ENCODE measurements at places on chromosomes 7 and 10.

DNA sequence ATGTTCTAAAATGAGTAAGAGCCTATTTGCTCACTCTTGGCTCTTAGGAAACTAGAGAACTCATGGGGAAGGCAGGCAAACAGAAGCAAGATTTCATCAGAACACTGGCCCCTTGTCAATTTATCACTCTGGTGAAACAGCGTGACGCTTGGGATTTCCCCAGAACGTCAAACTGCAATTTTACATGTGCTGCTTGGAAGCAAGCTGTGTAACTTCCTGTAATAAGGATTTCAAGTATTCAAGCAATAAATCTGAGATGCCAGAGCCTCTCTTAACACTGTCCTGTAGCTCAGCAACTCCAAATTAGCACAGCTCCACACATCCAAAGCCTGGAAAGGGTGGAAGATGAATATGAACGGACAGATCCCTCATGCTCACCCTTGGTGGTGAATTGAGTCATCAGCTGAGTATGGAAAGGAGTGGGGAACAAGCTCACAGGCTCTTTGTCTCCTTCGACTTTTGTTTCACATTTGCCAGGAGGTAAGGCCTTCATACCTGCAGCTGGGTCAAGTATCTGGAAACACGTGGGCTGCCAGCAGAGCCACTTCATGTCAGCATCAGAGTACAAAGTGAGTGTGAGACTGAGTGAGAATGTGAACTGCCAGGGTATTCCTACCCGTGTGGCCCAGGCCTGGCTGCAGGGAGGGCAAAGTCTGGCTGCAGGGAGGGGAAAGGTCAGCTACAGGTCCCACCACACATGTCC lies 140.4 kb upstream of the NAMPT start:
- DNase-seq = no peak
- no peaks in the 10 kb centered on the region for H3K27me3 ChIP-seq
- H3K36me3 ChIP-seq = no peaks in the 10 kb centered on the region
- H3K4me1 ChIP-seq = no peaks in the 10 kb centered on the region
- H3K4me3 ChIP-seq = no peak overlapping the region

DNA sequence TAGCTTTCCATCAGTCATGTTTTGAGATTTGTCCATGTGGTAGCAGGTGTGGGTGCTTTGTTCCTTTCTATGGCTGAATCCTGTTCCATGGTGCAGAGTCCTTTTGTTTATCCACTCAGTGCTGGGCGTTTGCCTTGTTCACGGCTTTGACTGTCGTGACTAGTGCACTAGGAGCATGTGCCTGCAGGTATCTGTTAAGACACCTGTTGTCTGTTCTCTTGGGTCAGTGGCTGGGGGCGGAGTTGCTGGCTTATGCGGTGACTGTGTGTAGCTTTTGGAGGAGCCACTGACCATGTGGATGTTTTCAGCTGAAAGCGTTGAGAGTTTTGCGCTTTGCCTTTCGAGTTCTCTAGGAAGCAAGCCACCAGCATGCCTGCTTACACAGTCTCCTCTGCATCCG lies 573.1 kb upstream of the FOXK1 start:
- H3K4me3 ChIP-seq = no peak overlapping the region
- no peaks in the 10 kb centered on the region for H3K4me1 ChIP-seq
- DNase-seq = no peak
- H3K27me3 ChIP-seq = no peaks in the 10 kb centered on the region

DNA sequence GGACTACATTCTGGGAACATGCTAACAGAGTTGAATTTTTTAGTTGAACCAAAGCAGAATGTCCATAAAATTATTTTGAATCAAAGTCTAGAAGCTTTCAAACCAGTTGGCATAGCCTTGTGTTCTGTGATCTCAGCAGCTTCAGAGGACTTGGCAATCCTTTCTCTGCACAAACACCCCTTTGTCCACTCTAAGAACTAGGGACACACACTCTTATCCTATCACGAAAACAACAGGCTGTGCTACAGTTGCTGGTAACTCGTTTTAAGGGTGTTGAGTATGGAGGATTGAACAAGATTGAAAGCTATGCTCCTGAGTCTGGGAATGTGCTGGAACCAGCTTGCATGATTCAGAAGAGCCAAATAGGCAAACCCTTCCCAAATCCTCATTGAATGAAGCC lies 76.4 kb upstream of the PRSS58 start:
- no peak overlapping the region for H3K27ac ChIP-seq
- no peak overlapping the region for H3K4me3 ChIP-seq
- DNase-seq = no peak
- H3K36me3 ChIP-seq = no peaks in the 10 kb centered on the region

GRCh38 chr7:28466341-28466740 lies 54.0 kb downstream of the CREB5 start:
- H3K4me1 ChIP-seq = no peaks in the 10 kb centered on the region
- H3K27me3 ChIP-seq = no peaks in the 10 kb centered on the region
- H3K36me3 ChIP-seq = no peaks in the 10 kb centered on the region

DNA sequence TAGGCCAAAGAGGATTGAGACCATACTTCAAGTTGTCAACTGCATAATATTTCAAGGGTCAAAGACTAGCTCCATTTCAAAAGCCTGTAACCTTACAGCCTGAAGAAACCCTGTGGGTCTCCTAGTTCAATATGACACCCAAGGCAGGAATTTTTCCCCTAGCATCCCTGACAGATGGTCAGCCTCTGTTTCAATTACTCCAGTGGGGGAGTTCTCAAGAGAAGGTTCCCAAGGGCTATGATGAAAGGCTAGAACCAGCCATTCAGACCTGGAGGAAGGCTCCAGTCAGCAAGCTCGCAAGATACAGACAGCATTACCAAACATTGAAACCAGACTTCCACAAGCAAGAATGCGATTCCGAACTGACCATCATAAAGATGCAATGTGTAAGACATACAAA lies 1.6 kb downstream of the HTR7 start:
- no peaks in the 10 kb centered on the region for H3K4me1 ChIP-seq
- H3K36me3 ChIP-seq = no peaks in the 10 kb centered on the region
- H3K27ac ChIP-seq = no peak overlapping the region
- peaks cover 42% of the 10 kb centered on the region for H3K27me3 ChIP-seq
- no peak for DNase-seq

- H3K36me3 ChIP-seq = peaks cover 35% of the 10 kb centered on the region
- H3K4me3 ChIP-seq = no peak overlapping the region
- H3K4me1 ChIP-seq = peaks cover 16% of the 10 kb centered on the region
- peak overlapping the region; percentile 63 for H3K27ac ChIP-seq
- peak; percentile 62 for DNase-seq
Measured at GRCh38 chr7:129831424-129832058, 121.2 kb downstream of the UBE2H start.

DNA sequence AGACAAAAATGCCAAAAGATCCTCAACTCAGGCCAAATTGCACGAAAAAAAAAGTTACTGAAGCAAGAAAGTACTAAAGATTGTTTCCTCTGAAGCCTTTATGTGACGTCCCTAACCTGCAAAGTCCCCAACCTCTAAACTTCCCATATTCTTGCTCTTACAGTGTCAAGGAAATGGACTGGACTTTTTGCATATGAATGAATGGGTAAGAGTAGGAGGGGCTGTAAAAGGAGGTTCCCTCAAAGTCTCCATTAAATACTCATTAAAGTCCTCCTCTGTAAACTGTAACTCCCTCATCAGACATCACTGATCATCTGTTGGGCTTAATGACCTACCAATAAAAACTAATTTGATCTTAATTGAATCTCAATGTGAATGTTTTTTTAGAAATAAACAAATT lies 164.8 kb upstream of the STEAP1 start:
- H3K27me3 ChIP-seq = no peaks in the 10 kb centered on the region
- no peak overlapping the region for H3K4me3 ChIP-seq
- no peaks in the 10 kb centered on the region for H3K36me3 ChIP-seq
- H3K4me1 ChIP-seq = no peaks in the 10 kb centered on the region
- no peak overlapping the region for H3K27ac ChIP-seq

DNA sequence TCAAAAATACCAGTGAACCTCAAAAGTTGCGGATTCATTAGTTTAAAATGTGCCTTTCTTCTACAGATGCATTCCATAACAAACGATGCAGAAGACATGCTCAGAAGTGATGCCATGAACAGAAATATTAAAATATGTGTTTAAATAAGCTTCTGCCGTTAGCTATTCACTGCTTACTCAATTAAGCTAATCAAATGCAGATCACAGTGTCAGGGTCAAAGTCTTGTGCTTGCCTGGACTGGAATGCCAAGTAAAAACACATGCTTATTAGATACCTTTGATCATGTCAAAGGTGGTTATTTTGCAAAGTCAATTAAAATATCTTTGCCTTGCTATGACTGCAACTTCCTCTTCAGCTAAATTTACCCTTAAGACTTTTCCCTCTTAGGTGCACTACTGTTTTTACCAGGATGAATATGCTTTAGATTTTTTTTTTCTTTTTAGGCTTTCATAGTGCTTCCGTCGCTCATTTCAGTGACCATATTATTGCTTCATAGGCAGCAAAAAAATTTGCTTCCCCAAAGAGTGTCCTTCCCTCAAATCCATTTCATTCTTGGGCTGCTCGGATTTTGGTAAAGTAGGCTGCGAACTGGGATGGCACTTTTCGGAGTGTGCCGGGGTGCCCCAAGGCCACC lies 905 bp downstream of the ASB13 start:
- H3K27me3 ChIP-seq = no peaks in the 10 kb centered on the region
- peak overlapping the region; percentile 90 for H3K4me3 ChIP-seq
